ENCODE measurements at places on chromosomes 1 and 21.
A peak's percentile ranks its signal among the peaks of the same experiment; 100 is the strongest.

DNA sequence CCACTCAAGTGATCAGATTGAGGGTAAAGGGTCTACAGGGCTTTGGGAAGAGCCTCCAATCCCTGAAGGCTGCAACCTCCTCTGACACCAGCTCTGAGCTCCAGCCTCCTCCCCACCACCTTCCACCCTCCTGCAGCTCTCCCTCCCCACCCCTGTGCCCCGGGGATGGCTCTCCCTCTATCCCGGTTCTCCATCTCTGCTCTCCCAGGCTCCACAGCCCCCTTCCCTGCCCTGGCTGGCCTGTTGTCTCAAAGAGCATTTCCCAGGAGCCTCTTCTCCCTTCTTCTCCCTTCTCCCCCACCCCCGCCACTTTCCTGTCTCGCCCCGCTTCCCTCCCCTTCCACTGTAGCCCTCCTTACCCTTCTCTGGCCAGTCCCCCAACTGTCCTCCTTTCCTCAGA, 1.1 kb downstream of the PLEKHA6 start:
- DNase-seq = no peak

DNA sequence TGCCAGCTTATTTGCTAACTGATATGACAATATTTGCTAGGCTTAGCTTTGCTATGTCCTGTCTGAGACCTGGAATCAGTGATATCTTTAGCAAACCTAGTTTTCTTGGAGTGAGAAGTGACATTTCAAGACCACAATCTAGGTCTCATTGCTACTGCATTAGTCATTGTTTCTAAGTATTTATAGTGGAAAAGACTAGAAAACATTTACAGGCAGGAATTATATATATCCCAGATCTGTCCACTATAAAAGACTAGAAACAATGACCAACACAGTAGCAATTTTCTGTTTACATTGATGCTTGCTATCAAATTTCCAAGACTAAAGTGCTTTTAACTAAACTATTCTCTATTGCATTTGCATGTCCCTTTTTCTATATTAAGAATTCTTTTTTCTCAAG, 5.0 kb upstream of the RGS18 start:
- DNase-seq = no peak

DNA sequence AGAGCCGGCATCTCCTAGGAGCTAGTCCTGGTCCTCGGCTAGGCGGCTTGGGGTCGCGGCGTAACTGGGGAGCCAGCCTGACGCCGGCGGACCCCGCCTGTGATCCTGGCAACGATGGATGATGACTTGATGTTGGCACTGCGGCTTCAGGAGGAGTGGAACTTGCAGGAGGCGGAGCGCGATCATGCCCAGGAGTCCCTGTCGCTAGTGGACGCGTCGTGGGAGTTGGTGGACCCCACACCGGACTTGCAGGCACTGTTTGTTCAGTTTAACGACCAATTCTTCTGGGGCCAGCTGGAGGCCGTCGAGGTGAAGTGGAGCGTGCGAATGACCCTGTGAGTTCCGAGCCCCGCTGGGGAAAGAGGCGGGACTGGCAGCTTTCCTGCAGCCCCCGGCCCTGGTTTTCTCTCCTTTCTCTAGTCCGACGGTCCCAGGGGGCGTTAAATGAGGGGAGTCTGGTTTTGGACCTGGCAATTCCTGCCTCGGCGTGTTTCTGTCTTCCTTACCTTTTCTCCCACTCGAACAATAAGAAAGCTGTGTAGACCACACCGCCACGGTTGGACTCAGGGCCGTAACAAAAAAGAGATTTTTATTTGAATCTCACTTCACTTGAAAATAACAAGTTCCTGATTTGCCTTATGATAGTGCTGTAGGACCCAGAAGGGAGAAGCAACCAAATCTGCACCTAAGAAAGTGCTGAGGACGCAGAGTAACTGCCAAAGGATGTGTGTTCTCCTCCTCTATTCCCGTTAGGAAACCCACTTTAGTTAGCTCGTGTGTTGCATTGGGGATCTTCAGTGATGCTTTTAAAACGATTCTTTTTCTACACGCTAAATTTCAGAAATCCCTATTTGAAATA, at the start of gene SPRTN:
Gene SPRTN, plus strand, starts transcription at position 24 of the 859 bp plus-strand sequence. Its CDS starts 91 bp downstream, at position 115.
- no peak for DNase-seq

- DNase-seq = no peak
These were observed 64.1 kb upstream of the TBX15 start for GRCh38 chr1:119052267-119052666.

- DNase-seq = no peak
These were observed 7.7 kb upstream of the CDC42 start for GRCh38 chr1:22044690-22045420.

- peak; percentile 53 for DNase-seq
These were observed 7.7 kb upstream of the GPATCH4 start for GRCh38 chr1:156608981-156609380.

- DNase-seq = no peak
These were observed 19.8 kb downstream of the COL16A1 start for GRCh38 chr1:31683997-31684396.

DNA sequence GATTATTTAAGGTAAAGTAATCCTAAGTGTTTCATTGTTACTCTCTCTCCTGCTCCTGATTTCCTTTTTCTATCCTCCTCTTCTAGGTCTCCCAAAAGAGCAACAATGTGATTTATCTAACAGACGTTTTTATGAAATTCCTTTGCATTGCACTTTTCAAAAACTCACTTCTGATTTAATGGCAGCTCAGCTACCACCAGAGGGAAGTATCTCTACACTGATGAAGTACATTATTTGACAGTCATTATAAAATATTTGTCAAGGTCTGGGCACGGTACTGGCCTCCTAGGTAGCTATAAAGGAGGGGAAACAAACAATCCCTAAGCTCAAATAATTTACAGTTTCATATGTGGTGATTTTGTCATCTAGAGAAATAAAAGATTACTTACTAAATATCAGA, 15.6 kb downstream of the TMPRSS15 start:
- DNase-seq = no peak

DNA sequence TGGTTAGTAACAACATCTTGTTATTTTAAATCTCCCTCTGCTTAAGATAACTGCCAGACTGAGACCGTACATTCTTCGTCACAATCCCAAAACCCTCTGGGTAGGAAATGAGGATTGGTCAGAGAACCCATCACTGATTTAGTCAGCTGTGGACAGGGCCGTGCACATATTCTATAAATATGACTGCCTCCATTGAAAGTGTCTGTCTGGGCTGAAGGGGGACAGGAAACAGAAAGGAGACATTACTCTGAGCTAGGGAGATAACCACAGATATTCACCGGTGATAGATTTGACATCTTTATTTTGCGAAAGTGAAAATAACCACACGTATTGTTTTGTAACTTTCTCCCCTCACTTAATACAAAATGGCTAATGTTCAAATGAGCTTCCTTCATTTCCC, 36.9 kb upstream of the ST6GALNAC5 start:
- DNase-seq = no peak

DNA sequence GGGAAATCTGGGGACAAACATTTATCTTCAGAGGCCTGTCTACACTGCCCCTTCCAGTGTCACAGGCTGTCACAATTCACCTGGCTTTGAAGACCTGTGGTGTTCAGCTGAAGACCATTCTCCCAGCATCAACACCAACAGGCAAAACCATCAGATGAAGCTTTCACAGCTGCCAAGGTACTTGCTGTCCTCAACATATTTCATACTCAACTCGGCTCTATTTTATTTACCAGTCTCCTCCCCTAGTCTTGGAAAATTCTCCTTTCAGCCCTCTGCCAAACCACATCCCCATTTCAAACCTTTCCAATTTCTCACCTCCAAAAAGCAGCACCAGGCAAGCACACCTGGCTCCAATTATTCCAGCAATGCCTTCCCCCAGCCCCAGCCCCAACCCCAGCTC, 108.8 kb downstream of the TGFBR3 start:
- no peak for DNase-seq

DNA sequence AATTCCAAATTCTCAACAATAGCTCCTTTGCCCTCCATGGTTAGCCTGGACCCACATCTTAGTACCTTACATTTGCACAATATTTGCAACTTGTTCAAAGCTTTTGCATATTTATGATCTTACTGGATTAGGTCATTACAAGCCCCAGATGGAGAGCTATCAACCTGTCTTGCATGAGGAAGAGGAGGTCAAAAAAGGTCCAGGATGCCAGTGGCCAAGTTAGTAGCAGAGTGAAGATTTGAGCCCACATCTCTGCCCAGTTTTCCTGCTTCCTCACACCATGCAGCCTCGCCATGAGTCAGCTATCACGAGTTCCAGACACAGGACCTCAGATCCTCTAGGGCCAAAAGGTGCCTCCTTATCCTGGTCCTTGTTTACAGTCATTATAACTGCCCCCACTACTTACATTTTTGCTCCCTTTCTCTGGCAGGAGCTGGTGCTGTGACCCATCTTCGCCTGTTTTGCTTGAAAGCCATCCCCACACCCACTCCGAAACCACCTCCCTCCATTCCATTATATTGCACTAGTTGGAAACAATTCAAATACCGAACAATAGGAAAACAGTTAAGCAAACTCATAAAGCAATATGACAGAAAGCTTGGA, 5.0 kb upstream of the AHCYL1 start:
- DNase-seq = no peak

- DNase-seq = no peak
These were observed 17.4 kb downstream of the TFAP2E start for GRCh38 chr1:35590476-35591040.

DNA sequence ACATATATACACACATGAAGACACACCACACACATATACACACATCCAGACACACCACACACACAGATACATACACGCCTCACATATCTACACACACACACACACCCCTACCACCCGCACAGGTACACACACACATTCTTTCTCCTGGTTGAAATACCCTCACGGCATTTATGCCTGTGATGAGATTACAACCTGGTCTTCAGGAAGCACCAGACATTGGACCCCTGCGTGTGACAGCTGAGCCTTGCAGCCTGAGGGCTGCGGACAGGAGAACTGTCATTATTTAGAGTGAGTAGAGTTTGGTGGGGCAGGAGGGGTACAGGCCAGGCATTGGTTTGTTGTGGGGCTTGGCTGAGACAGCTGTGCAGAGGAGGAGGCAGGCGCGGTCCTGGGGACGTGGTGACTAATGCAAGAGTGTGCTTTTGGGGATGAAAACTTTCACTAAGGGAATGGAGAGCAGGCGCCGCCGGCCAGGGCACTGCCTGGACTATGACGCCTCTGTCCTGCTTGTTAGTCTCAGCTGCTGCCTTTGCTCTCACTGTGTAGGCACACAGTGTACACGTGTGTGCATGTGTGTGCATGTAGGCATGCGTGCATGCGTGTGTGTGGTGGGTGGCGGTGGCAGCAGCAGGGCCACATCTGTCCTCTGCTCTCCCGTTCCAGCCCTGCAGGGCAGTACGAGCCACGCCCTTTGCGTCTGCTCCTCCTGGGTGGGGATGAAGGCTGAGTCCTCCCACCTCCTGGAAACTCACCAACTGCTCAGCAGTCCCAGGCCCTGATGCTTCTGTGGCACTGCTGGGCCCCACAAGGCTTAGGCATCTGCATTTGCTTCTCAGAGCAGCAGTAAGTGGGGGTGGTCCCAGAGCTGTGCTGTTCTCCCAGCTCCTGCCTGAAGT, 57.6 kb downstream of the SPSB1 start:
- no peak for DNase-seq

DNA sequence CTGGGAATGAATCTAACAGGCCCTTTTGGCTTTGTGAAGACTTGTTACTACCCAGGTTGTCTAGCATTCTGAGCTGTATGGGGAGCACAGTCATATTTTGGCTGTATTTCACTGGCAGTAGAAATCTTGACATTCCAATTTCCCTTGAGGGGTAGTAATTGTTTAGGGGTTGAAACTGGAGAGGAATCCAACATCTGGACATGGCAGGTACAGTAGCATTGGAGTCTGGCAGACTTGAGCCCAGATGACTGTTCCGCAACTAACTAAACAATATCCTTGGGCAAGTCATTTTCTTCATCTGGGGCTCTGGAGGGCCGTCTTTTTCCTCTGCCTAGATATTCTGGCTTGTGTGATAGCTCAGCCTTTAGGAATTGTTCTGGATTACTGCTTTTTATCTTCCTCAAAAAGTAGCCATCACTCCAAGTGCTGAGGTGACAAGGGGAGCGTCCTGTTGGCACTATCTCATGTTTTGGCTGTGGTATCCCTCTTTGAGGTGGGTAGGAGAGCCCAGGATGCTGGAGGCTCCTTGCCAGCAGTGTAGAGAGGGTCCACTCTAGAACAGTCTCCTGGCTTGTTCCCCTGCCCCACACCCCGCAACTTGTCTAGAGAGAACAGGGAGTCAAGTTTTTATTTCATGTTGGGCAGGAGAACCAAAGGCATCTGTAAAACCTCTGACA, 22.7 kb upstream of the NBL1 start:
- DNase-seq = no peak

- no peak for DNase-seq
These were observed 49.6 kb downstream of the ZFYVE9 start for GRCh38 chr1:52191395-52191965.

DNA sequence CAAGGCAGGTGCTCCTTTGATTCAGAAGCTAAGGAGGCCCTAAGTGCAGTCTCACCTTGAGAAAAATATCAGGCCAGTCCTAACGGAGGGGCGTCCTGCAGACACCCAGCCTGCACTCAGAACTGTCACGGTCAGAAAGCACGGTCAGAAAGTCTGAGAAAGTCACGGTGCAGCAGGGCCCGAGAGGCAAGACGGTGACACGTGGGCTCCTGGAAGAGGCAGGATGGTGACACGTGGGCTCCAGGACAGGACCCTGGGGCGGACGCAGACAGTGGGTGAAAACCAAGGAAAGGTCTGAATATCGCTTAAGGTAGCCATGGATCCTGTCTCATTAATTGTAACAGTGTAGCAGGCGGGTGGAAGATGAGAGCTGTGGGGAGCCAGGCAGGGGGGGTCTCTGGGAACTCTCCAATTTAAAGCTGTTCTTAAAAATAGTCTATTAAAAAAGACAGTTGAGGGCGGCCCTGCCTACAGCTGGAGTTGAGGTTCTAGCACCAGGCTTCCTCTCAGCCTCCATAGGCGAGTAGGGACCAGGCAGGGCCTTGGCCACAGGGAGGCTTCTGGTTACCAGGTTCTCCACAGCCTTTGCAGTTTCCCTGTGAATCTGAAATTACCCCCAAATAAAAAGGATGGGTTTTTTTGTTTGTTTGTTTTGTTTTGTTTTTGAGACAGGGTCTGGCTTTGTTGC, 65.2 kb downstream of the FAAP20 start:
- DNase-seq = no peak

- no peak for DNase-seq
These were observed 59.0 kb upstream of the RAVER2 start for GRCh38 chr1:64685765-64686341.

DNA sequence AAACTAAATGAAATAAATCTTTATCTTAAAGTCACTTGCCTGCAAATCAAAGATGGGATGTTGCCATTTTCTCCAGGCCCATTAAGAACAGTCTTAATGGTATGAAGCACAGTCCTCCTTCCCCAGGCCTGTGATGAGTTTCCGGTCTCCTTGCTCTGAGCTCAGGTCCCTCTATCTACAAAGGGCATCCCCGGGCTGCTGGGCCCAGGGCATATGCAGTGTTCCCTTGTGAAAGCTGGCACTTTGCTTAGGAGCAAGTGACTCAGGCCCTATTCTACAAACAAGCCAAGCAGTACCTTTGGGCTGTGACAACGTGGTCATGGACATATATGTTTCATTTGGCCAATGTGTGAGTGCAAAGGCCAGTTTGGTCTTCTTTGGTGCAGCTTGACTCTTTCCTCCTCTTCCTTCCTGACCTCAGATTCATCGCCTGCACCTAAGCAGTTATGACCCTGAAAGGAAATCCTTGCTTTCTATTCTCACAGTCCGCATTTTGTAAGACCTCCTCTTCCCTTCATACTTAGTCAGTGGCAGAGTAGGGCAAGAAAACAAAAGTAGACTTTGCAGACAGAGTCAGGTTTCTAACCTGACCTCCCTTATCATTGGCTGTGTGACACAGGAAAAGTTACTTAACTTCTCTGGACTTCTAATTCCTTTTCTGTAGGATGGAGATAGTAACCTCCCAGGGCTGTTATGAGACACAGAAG, 109.5 kb downstream of the ERG start:
- DNase-seq = no peak
